Anterior cingulate cortex (tissue), 58 donors: ENCODE measurements at places on chromosomes 1 and 21.

DNA sequence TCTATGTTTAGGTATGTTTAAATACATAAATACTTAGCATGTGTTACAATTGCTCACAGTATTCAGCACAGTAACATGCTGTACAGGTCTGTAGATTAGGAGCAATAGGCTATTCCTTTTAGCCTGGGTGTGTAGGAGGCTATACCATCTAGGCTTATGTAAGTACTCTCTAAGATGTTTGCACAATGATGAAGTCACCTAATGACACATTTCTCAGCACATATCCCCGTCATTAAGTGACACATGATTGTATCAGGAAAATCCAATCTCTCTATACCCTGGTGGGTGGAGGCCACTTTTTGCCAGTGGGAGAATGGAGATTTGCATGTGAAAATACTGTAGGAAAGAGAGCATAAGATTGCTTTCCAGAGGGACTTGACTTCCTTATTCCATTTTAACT lies 5.5 kb upstream of the TEDDM1 start:
- no peak for DNase-seq

- no peak for DNase-seq
Observed at GRCh38 chr1:51649593-51650091, 32.8 kb downstream of the OSBPL9 start.

- DNase-seq = peak; percentile 36
Observed at GRCh38 chr1:230507666-230508402, 81.7 kb upstream of the PGBD5 start.

DNA sequence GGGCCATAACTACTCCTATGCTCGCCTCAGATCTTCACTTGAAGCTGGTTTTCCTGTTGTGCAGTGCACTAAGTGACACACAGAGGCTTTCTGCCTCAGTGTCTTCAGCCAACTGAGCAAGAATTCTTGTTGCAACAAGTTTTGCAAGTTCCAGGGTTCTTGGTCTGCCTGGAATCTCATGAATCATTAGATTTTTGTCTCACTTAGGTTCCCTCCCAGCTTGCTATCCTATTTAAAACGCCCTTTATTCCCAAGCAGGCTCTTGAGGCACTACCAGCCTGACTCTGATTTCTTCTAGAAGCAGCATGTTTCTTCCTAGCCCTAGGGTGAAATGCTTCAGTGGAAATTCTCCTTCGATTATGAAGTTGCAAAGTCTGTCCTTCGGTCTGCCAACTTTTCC lies 158.8 kb downstream of the C1orf21 start:
- DNase-seq = no peak

DNA sequence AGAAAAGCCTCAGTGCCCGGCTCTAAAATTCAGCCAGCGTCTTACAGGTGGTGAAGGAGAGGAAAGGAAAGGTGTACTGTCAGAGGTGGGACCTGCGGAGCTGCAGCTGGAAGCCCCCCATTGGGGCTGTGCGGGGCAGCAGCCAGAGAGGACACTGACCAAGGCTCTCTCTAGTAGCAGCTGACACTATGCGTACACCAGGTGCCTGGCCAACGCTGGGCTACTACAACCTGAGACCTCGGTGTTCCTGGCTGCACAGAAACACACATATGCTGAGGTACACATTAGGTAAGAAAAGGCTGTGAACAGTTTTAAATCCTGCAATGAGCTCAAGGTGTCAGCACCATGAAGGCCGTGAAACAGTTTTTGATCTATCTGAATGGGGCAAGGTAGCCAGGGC lies 55.5 kb upstream of the EDN2 start:
- DNase-seq = no peak

DNA sequence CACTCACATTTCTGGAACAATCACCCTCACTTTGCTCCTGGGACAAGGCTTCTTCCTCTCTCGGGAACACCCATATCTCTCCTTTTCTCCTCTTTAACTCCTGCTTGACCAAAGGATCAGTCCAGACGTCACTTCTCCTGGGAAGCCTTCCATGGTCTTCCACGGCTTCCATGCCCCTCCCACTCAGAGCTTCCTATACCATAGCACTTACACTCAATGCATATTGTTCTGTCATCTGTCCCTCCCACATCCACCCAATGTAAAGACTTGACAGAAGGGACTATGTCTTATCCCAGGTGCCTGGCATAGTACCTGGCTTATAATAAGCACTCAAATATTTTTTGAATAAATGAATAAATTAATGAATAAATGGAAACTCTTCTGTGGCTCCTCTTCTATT lies 28.2 kb downstream of the CD34 start:
- no peak for DNase-seq

GRCh38 chr1:54157401-54157800 lies 4.6 kb upstream of the CDCP2 start:
- no peak for DNase-seq

GRCh38 chr1:2160451-2161300 lies 33.9 kb downstream of the FAAP20 start:
- no peak for DNase-seq

- no peak for DNase-seq
Observed at GRCh38 chr1:16621300-16621658, 7.9 kb upstream of the NBPF1 start.

DNA sequence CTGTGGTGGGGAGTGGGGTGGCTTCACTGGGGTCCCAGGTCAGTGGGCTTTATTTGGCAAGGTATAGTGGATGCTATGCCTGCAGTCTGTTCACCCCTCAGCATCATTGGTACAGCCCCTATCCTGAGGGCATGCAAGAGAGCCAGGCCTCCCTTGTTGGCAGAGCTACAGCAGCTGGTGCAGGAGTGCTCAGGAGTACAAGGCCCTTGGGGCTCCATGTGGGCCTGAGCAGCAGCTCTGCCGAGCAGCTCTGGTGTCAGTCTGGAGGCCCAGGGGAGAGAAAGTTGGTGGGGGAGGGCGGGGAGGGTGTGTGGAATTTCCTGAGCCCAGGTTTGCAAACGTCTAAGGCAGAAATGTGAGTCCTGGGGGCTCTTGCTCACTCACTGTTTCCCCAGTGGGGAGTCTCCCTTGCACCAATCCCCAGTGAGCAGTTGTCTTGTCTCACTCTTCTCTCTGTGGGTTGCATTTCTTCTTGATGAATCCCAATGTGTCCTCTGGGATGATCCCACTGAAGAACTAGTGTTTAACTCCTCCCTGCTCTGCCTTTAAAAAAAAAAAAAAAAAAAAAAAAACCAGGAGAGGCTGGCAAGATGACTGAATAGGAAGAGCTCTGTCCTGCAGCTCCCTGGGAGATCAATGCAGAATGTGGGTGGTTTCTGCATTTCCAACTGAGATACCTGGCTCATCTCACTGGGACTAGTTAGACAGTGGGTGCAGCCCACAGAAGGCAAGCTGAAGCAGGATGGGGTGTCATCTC lies 39.5 kb upstream of the CYP4X1 start:
- DNase-seq = no peak

GRCh38 chr1:28926629-28927265 lies 12.4 kb downstream of the EPB41 start:
- no peak for DNase-seq

- DNase-seq = peak; percentile 11
Observed at GRCh38 chr21:35840197-35840799, 220.0 kb downstream of the SETD4 start.

- no peak for DNase-seq
Observed at GRCh38 chr1:201597551-201598230, 58.8 kb downstream of the NAV1 start.

DNA sequence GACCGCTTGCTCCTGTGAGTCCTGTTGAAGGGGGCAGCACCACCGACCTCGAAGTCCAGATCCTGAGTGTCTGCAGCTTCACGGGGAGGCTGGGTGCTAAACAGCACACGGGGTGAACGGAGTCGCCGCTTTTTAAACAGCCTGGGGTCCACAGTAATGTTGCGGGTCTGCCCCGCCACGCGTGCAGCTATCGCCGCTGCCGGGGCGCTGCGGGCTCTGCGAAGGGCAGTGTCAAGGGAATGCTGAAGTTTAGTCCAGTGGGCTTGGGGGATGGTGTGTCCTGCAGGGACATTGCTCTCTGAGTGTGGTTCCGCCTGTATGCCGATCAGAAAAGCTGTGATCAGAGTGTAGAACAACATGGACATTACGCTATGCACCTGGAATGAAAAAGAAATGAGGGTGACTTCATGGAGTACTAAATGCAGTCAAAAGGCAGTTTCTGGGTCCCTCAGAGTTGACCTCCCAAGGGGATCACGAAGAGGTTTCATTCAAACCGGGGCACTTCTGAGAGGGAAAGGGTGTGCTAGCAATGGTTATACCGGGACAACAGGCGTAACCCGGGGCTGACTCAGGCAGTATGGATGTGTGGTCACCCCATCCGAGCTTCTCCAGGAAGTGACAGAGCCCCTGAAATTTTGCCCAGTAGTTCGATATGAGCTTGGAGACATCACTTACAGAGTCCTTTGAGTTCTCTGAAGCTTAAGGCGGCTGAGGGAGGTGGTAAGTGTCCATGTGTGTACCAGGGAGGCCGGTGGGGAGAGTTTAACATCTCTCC lies 51.4 kb downstream of the NGF start:
- no peak for DNase-seq

DNA sequence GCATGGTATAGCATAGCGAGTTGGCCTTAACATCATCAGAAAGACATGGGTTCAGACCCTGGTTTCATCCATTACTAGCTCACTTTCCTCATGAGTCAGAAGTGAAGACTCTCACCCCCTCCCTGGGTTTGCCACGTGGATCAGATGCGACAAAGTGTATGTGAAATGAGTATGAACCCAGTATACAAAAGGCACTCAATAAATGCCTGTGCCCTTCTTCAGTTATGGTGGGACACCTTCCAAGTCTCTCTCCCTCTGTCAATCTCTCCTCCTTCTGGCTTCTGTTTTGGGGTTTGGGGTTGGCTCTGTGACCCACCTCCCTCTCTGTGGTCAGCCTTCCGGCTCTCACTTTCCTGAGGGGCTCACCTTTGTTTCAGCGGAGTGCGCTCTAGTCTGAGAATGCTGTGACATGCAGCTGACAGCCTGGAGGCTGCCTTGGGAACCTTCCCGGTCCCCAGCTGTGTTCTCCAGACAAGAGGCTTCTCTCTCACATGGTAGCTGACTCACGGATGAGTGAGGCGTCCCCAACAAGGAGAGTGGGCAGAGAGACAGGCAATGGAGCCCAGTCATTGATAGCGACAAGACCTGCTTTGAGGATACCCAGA lies 155.0 kb upstream of the EDN2 start:
- DNase-seq = peak; percentile 51

DNA sequence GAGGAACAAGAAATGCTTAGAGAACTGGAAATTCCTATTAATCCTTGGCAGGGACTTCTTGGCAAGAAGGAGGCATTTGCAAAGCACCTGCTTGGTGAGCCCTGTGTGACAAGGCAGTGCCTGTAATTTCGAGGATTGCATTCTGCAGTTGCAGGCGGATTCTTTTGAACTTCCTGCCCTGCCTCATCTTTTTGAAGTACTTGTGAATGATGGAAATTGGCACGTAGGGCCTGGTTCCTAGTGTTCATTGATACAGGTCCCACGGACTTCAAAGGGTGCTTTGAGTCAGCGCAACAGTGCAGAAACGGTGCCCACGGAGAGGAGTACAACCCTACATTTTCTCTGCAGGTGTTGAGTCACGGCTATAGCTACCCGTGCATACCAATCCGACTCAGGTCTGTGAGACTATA lies 6.4 kb downstream of the HUNK start:
- no peak for DNase-seq

GRCh38 chr1:36342426-36343185 lies 19.2 kb upstream of the EVA1B start:
- no peak for DNase-seq

DNA sequence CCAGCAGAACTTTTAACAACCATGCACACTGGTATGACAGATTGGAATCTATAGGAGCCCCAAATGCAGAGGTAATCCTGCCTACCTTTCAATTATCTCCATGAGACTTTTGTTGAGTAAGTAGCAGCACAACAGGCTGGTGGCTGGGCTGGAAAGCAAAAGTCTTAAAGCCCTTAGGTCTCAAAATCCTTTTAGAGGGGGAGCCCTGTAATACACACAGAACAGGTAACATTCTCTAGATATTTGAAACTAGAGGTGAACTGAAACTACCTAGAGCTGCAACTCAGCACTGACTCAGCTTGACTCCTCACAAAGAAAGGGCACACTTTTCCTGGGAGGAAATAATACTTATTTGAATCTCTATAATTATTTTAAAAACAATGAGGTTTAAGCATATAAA lies 71.5 kb downstream of the CLCA4 start:
- DNase-seq = no peak

GRCh38 chr1:173562813-173563212 lies 40.1 kb downstream of the SLC9C2 start:
- DNase-seq = no peak

DNA sequence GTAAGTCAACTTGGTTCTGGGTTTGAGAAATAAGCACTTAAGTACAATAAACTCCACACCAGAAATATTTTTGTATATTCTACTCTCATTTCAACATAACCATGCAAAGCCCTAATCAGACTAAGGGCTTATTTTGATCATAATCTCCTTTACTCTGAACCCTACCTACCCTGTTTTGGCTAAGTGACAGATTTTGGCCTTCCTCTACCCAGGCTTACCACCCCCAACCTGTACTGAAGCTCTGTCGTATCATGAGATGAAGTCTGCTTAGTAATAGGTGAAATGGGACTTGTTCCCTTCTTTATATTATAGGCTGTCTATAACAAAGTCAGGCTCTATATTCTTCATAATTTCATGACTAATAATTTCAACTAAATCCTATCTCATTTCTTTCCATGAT lies 135.5 kb downstream of the RERE start:
- DNase-seq = no peak

DNA sequence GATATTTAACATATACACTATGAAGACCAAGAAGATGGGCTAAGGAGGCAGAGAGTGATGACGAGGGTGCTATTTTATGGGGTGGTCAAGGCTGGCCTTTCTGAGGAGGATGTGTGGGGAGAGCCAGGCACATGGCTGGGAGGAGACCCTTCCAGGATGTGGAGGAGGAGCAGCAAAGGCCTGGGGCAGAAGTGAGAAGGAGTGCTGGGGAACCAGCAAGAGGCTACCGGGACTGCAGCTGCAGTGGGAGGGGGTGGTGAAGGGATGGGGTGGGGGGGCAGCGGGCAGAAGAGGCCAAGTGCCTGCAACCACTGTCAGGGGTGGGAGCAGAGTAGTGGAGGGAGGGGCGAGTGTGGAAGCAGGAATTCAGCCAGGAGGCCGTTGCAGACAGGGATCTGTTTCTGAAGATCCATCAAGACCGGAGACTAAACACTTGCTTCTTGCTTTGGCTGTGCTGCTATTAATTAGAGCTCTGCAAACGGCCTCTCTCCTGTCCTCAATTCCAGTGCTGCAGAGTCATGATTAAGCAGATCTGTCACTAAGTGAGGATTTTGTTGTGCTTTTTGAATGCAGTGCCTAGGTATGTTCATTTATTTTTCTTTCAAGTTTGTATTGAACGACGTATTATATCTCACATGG lies 89.9 kb downstream of the IER5 start:
- no peak for DNase-seq

DNA sequence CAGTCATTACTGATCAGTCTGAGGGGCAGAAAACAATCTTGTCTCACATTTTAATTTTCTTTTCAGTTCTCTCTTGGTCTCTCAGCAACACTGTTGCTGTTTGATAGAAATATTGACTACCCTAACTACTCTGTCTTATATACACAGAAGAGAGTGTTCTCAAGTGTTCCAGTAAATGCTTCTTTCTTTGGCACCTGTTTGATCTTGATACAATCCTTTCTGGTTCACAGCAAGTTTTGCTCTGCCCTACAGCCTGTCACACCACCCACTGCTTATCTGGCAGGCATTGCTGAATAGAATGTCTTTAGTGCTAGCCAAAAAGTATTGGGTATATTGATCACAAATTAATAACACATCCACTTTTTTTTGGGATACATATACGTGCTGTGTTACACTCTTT lies 75.7 kb upstream of the WLS start:
- DNase-seq = no peak

- DNase-seq = no peak
Observed at GRCh38 chr1:221886743-221887414, 145.0 kb upstream of the DUSP10 start.
